NCI-H187 (cell line): ENCODE measurements at places on chromosomes 13 and 19.
A peak's percentile ranks its signal among the peaks of the same experiment; 100 is the strongest.

DNA sequence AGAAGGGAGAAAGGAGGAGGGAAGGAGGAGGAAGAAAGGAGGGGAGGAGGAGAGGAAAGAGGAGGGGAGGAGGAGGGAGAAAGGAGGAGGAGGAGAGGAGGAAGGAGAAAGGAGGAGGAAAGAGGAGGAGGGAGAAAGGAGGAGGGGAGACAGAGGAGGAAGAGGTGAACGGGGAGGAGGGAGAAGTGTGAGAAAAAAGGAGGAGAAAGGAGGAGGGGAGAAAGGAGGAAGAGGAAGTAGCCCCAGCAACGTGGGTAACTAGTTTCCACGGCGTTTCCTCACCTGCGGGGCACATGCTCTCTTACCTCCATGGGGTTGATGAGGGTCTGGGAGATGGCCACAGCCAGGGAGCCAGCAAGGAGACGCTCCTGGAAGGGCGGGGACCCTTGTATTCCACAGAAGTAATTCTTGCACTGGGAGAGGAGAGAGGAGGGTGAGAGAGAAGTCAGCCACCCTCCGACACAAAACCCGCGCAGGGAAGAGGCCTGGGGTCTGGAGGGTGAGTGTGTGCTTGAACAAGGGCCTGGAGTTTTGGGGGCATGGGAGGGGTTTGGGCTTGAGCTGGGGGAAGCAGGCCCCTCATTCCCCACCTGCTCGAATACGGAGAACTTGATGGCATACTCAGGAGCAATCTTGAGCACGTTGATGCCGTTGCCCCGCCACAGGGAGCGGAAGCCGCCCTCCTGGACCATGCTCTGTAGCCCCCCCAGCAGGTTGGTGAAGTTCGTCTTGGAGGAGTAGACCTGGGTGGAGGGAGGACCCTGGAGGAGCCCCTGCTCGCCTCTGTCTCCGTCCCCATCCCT is 3.9 kb downstream of the SLC25A41 start:
- DNase-seq = no peak

DNA sequence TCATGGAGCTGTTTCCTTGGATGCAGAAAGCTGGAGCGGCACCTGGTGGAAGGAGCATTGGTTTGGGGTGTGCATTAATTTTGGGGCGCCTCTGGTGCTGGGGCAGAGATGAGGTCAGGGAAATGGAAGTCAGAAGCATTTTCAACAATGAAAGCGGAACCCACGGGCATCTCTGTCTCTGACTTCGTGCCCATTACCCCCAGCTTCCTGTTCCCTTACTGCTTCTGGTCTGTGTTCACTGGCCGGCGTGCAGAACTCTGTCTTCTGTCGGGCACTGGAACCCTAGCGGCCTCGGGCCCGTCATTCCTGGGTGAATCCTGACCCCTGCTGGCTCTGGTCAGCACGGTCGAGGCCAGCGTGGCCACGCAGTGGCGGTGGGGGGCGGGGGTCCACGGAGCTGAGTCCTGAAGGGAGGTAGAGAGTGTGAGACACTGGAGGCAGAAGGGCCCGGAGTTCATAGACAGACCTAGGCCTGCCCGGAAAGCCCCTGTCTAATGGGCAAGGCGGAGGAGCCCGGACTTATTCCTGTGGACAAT is 7.9 kb upstream of the LINGO3 start:
- no peak for DNase-seq

DNA sequence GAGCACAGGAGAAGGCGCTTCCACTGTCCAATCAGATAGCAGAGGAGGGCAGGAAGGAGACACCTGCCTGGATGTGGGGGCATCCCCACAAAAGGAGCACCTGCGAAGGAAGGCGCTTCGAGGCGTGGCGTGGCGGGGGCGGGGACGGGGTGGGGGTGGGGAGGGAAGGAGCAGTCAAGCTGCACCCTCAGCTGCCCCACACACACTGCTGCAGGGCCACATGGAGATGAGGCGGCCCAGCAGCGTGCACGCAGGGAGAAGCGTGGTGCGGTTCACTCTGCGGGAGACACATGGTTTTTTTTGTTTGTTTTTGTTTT is 21.4 kb downstream of the ANKRD27 start:
- DNase-seq = no peak

- no peak for DNase-seq
Observed at GRCh38 chr19:41248895-41249294, 15.3 kb upstream of the HNRNPUL1 start.

DNA sequence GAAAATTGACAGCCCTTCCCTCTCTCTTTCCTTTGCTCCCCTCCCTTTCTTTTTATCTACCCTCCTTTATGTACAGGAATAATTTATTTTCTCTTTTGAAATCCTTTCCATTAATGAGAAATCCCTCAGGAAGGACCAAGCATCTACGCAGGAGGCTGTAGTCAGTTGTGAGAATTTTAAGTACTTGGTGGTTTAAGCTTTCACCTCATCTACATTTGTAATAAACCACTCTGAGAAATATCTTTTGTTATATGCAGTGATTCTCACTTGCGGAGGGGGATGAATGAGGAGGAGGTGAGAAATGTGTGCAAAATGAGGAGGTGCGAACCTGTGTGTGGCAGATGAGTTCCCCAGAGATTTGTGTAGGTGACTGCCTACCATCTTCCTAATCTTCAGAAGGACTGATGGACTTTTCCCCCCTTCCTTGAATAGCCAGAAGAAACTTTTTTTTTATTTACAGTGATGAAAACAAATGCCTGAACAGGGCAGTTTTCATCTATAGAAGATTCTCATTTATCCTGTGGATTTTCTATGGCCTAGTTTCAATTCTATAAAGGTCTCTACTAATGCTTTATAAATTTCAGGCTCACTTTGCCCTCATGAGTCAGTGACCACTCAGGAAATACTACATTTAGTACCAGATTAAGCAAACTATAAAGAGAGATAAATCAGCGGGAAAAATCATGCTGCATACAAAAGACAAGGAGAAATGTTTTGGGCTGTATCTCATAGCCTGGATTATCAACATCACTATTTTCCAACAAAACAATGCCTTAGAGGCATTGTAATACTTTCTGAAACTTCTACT is 118.3 kb downstream of the LHFPL6 start:
- DNase-seq = no peak

GRCh38 chr13:38618336-38618735 is 68.5 kb upstream of the FREM2 start:
- no peak for DNase-seq

- DNase-seq = no peak
Observed at GRCh38 chr13:113555141-113555540, 29.4 kb upstream of the TFDP1 start.

GRCh38 chr13:71254384-71254783 is 612.6 kb downstream of the DACH1 start:
- no peak for DNase-seq

DNA sequence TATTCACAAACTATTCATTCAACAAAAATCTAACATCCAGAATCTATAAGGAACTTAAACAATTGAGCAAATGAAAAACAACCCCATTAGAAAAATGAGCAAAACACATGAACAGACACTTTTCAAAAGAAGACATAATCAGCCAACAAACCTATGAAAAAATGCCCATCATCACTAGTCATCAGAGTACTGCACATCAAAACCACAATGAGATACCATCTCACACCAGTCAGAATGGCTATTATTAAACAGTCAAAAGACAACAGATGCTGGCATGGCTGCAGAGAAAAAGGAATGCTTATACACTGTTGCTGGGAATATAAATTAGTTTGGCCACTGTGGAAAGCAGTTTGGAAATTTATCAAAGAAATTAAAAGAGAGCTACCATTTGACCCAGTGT is 487.6 kb downstream of the GPC6 start:
- DNase-seq = no peak

DNA sequence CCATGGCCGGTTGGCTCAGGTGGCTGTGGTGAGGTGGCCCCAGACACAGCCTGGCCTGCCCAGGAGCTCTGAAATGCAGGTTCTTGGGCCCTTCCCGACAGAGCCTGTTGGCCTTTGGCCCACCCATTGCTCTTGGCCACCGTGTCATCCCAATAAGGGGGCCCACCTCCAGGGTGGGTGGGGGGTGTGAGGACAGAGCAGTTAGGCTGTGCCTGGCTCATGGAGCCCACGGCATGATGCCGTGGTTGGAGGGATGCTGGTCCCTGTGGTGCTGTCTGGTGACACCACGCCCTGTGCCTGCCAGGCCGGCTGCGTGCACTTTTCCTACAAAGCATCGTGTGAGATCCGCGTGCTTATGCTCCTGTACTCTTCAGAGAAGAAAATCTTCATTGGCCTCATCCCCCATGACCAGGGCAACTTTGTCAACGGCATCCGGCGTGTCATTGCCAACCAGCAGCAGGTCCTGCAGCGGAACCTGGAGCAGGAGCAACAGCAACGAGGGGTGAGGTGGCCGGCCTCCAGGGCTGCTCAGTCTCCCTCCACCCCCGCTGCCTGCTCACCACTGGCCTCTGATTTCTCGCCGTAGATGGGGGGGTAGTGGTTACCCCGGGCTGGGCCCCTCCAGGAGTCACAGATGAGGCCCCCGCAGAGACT is 7.6 kb downstream of the PNKP start:
- no peak for DNase-seq

DNA sequence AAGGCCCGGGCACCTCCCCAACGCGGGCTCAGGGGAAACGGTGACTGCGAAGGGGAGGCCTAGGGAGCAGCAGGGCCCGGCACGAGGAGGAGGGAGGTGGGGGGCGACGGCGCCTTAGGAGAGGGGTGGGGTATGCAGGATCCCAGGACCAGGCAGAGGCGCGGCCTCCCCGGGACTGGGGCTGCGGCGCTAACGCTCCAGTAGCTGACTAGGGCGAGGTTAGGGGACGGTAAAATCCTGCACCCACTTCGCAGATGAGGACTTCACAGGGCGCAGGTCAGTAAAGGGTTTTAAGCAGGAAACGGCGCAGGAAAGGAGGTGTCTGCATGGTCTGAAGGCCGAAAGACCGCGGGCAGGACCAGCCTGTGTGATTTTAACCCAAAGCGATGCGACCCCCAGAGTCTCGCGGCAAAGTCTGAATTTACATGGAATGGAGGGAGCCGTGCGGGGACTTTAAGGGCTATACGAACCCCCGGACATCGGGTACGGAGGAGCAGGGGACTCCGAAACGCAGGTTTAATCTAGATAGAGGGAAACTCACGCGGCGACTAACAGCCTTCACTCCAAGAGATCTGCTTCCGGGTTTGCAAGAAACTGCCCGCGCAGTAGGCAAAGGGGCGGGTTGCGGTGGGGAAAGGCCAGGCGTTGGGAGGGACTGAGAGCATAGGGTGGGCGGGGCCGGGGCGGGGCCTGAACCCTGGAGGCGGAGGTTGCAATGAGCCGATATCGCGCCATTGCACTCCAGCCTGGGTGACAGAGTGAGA is at the start of gene ZNF665:
TSS of gene ZNF665 (minus strand) at position 588 of the 764 bp plus-strand sequence. CDS start 10,460 bp downstream, outside the sequence.
- DNase-seq = peak; percentile 73

DNA sequence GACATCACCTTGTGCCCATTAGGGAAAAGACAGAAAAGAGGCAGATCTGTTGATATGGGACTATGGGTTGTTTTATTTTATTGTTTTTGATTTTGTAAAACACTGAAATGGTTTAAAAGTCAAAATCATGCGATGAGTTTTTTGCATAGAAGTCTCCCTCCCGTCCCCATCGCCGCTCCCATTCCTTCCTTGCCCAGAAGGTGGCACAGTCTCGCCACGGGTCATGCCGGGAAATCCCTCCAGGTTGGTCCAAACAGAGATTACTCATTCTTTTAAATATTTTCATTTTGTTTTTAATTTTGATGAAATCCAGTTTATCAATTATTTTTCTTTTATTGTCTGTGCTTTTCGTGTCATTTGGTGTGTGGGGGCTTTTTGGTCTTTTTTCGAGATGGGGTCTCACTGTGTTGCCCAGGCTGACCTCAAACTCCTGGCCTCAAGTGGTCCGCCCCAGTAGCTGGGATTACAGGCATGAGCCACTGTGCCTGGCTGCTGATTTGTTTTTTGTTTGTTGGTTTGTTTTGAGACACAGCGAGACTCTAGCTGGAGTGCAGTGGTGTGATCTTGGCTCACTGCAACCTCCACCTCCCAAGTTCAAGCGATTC is 9.2 kb downstream of the PGPEP1 start:
- DNase-seq = no peak

GRCh38 chr19:57560049-57560491 is 407 bp upstream of the ZNF550 start:
- DNase-seq = no peak

DNA sequence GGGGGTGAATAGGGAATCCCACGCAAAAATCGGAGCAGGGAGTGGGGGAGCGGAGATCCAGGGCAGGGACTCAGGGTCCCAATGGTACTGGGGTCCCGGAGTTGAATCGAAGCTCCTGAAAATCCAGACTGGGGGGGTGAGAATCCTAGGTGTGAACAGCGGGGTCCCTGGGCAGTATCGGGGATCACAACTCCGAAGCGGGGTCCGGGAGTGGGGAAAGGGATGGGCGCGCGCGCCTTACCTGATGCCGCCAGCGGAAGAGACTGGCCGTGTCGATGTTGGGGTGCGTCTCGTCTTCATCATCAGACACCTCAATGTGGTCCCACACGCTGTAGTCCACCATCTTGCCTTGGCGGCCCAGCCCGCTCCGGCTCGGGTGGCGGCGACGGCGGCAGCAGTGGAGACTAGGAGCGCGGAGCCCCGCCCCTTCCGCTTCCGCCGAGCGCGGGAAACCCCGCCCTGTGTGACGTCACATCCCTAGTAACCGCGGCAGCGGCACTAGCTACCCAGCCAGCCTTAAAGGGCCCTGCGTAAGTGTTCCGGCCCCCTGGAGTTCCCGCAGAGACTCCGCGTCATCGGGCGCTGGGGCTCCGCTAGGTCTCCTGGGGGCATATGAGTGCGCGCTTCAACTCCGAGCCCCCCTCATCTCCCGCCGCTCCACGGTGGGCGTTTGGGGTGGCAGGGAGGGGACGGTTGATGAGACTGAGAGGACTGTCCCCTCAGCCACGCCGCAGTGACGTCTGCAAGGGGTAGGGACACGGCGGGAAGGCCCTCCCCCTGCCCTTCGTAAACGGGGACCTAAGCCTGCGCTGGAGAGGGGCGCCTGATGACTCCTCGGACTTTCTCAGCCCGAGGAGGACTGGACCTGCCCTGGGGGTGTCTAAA is at the start of gene CDC37:
TSS of gene CDC37 (minus strand) at position 406 of the 885 bp plus-strand sequence. CDS start at position 343, 63 bp downstream.
- peak; percentile 79 for DNase-seq

DNA sequence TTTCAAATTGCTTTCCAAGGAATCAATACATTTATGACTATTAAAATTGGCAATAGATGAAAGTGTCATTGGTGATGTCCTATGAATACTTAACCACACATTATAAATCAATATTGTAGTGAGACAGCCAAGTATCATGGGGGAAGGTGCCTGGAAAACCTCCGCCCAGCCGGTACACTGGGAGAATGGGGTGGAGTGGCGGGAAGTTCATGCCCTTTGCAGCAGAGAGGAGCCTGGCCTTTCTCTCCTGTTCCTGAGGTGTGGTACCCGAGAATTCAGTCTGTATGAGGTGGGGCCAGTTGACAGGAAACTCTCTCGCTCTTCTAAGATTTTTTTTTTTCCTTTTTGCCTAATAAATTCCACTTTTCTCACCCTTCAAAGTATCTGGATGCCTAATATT is 25.4 kb upstream of the ABCC4 start:
- DNase-seq = no peak

GRCh38 chr13:113643593-113643992 is 14.4 kb downstream of the ATP4B start:
- DNase-seq = no peak
